Eye (tissue), 1 donor: ENCODE measurements at places on chromosomes 2 and 18.
A peak's percentile ranks its signal among the peaks of the same experiment; 100 is the strongest.

DNA sequence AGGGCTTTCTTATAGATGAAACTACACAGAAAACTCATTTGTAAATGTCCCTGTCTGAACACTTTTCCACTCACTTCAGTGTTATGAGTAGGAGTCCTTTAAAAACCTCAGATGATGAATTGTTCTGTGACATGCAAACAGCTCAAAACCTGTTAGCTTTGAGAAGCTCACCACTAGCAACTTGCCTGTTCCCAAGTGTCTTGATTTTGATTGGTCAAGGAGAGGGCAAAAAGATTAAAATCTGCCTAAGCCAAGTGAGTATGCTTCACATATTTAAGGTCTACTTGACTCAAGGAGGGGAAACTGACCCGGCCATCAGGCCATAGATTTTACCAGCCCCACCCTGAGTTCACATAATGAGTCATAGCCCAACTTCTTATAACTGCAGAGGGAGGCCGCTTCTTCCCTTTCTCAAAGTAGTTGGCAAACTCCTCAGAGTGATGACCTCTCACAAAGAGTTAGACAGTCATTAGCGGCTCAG lies 45.2 kb upstream of the MEIS1 start:
- DNase-seq = no peak

- DNase-seq = no peak
These were observed 5.6 kb downstream of the ATP5MC3 start for GRCh38 chr2:175175896-175176295.

DNA sequence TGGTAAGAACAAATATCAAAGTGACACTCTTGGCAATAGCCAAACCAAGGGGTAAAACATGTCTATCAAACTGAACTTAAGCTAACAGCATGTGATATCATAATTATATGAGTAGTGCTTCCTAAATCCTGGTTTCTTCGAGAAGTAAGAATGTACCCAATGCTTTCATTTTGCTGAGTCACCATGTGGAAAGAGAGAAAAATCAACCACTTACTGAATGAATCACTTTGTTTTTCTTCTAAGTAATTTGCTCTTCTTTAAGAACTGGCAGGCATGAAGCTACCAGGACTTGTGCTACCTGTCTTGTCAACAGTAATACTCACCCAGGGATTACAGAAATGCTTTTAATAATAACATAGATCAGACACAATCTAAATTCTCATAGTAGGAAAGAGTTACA lies 19.0 kb upstream of the DUSP19 start:
- no peak for DNase-seq

- no peak for DNase-seq
These were observed 24.0 kb downstream of the WIPF1 start for GRCh38 chr2:174573621-174574081.

- no peak for DNase-seq
These were observed 54.7 kb downstream of the FARP2 start for GRCh38 chr2:241410739-241411176.

DNA sequence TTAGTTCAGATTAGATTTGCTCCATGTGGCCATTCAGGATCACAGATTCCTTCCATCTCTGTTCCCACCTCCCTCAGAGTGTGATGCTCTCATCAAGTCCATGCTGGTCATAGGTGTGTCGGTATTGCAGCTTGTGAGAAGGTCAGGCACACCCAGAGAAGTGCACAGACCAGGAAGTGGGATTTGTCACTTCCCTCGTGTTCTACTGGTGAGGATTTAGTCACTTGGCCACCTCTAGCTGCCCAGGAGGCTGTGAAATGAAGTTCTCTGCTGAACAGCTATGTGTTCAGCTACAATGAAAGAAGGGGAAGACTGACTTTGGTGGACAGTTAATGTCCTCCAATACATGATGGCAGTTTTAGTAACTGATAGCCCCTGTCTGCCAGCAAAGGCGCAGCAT lies 3.5 kb upstream of the LANCL1 start:
- no peak for DNase-seq

GRCh38 chr2:196956069-196956468 lies 29.6 kb upstream of the PGAP1 start:
- no peak for DNase-seq

- DNase-seq = no peak
These were observed 79.7 kb downstream of the ARHGEF4 start for GRCh38 chr2:130916438-130916705.

GRCh38 chr2:140701726-140702125 lies 1429.1 kb downstream of the LRP1B start:
- no peak for DNase-seq

DNA sequence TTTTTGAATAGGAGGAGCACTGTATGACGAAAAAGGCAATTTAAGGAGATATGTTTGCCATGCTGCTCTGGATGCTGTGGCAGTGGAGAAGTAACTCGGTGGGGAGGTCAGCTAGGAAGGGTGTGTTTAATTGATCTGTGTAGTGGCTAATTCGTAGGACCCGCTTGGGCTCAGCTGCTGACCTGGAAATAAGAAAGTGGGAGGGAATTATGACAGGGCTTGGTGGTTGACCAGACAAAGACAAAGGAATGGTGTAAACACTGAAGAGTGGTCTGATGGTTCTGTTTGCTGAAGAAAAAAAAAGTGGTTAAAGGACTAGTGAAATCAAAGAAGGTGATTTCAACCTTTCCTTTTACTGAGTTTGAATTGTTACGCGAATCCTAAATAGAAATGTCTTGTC lies 146.0 kb downstream of the MAP4K4 start:
- DNase-seq = peak; percentile 89

GRCh38 chr2:168465594-168465993 lies 9.5 kb downstream of the CERS6 start:
- no peak for DNase-seq

- peak; percentile 84 for DNase-seq
These were observed 6.5 kb upstream of the WNT6 start for GRCh38 chr2:218852911-218853667.

DNA sequence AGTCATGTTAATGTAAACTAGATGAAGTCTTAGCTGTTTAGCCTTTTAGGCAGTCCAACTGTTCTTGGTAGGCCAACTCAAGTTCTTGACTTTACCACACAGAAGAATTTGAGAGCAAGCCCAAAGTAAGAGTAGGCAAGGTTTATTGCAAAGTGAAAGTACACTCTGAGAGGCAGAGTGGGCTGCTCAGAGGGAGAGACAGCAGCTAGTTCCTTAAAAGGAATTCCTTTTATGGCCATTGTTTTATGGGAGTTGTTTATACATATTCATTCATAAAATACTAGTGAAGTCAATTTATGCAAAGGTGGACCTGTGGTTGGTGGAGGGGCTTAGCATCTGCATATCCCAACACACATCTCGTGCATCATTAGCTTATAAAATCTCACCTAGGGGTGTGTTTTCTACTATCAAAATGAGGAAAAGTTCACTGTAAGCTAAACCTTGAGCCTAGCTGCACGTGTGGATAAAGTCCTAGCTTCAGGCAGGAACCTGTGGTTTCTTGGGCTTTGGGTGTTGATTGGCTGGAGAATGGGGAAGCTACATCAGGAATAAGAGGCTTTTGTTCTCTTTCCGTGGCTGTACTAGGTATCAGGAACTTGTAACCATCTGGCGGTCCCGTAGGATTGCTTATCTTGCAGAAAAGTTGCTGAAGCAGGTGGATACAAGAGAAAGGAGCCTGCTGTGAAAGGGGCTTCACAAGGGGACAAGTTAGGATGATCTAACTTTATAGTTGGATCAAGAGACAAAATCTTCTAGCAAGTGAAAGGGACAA lies 110.4 kb upstream of the GULP1 start:
- no peak for DNase-seq

- no peak for DNase-seq
These were observed 79.0 kb upstream of the CTDP1 start for GRCh38 chr18:79600596-79600995.

- no peak for DNase-seq
These were observed 268.9 kb downstream of the NDUFA10 start for GRCh38 chr2:239756031-239756789.

DNA sequence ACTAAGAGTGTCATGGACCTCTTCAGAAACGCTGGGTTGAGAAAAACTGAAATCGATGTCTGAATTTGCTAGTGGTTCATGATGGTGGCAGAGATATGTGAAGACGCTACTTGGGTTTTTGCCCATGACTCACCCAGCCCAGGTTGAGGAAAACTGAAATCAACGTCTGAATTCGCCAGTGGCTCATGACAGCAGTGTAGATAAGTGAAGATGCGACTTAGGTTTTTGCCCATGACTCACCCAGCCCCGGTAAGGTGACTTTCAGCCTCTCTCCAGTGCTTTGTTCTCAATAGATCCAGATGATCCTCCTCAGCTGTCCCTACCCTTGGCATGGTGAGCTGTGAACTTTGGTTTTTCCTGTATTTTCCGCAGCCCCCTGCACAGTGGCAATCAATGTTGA lies 105.3 kb upstream of the SIX3 start:
- no peak for DNase-seq

DNA sequence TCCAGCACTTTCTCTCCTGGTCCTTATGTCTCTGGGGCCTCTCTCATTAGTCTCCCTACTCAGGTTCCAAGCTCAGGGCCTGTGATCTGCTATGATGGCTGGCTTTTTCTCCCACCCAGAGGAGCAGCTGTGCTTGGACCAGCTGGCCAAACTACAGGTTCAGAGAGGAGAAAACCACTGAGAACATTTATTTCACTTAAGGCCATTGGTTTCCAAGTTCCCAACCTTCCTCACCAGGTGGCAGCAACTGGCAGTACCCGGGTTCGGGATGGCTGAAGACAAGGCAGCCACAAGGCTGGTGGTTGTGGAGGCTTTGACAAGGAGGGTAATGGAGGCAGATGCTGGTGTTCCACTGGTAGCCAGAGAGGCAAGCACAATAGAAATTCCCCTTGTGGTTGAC lies 29.9 kb upstream of the SELENOI start:
- DNase-seq = no peak

GRCh38 chr2:27720004-27720551 lies 51.4 kb upstream of the MRPL33 start:
- DNase-seq = no peak

GRCh38 chr2:10039658-10040410 lies 3.5 kb upstream of the KLF11 start:
- no peak for DNase-seq

- peak; percentile 78 for DNase-seq
These were observed 152.2 kb downstream of the ALPK2 start for GRCh38 chr18:58476516-58477256.

DNA sequence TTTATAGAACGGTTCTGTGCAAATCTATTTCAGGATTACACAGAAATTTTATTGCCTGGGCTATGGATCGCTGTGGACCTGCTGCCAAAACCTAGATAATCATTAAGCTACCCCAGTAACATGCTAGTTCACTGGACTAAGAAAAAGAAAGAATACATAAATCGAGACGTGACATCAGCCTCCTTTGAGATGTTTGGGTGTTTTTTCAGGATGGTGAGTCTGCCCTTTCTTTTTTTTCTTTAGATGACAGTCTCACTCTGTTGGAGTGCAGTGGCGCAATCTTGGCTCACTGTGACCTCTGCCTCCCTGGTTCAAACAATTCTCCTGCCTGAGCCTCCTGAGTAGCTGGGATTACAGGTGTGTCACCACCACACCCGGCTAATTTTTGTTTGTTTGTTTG lies 52.0 kb downstream of the FHOD3 start:
- DNase-seq = no peak

DNA sequence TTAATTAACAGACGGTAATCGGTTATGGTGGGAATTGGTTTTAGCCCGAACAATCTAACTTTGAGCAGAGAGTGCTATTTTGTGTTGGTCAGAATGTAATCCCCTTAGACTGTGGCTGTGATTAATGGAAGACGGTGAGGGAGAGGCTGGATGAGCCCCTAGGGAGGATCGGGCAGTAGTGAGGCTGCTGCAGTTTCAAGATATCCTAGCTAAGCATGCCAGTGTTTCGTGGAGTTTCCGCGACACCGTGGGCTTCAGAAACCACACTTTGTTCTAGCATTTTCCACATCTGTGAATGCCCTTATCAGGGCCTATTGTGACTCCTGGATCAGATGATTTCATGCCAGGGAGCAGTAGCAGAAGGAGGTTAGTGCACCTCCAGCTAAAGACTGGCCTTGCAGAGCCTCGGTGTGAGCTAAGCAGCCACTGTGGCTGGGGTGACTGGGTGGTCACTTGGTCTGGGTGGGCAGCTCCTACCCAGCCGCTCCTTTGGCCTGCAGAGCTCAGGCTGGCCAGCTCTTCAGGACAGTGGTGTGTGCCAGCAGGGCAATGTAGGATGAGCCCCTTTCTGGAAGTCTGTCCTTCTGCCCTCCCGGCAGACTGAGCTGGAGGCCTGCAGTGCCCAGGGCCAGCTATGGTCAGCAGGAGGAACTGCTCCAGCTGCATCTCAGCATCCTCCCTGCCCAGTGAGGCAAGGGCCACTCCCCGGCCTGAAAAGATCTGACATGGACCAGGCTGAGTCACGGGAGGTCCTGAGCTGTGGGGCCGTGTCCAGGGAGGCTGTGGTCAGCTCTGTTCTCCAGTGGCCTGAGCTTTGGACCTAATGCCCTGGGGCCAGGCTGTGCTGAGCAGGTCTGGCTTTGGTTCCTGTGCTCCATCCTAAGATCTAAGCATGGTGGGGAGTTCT lies 142.6 kb upstream of the GPC1 start:
- DNase-seq = no peak

- no peak for DNase-seq
These were observed 352.4 kb downstream of the EIPR1 start for GRCh38 chr2:3025261-3025660.
